Psoas muscle (tissue), 8 donors: ENCODE measurements at places on chromosomes 11 and 22. TPM values are rescaled to one million over a fixed set of nuclear protein-coding genes. Genes with fewer than 3 reads are reported as not detected.

DNA sequence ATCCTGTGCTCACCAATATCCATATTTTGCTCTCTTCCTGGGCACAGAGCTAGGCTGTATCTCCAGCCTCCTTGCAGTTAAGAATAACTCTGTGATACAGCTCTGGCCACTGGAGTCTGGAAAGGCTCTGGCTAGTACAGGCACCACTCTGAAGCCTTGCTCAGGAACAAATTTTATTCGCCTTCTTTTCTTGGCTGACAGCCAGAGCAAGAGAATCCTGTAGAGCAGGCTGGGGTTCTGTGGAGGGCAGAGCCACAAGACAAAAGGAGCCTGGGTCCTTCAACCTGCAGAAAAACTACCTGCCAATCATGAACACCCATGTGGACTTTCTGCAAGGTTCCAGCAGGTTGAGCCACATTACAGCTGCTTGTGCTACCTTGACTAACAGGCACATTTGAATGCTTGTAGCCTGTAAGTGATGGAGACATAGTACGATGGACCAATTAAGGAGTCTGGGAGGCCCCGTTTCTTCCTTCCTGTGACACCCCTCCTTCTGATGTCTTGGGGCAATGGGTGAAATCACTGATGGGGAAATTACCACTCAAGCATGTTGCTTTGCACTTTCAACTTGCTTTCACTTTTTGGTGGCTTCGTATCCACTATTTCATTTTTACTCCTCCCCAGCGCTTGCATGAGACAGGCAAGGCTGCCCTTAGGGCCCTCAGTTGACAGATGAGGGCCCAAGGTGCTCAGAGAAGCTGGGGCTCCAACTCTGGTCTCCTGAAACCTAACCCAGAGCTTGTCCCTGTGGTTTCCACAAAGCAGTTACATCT, 267.2 kb upstream of the SYN3 start:
- DNase-seq = no peak

GRCh38 chr11:72084965-72085364, 4.3 kb downstream of the LRRC51 start:
- DNase-seq = no peak

GRCh38 chr11:68677432-68677831, 6.9 kb upstream of the GAL start:
- peak; percentile 53 for DNase-seq

DNA sequence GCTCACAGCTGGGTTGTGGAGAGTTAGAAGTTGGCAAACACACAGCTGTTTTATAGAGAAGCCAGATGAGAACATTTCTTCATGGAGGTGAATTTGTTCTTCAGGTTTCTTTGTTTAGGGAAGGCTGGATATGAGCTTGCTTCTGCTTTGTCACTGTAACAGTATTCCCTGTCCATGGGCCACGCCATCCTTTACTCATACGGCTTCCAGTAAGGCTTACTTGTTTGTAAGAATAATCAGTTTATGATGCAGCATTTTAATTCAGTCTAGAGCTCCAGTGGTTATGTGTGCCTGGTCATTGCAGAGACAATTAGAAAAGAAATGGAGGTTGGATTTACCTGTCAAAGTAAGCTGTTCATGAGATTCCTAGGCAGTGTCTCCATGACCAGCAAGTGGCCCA, 131.8 kb downstream of the TRIM44 start:
- DNase-seq = no peak

- no peak for DNase-seq
Observed at GRCh38 chr11:123316003-123316402, 114.1 kb upstream of the GRAMD1B start.

GRCh38 chr11:82714346-82715174, 19.1 kb downstream of the FAM181B start:
- no peak for DNase-seq

- no peak for DNase-seq
Observed at GRCh38 chr11:116413301-116414242, 359.2 kb downstream of the BUD13 start.

DNA sequence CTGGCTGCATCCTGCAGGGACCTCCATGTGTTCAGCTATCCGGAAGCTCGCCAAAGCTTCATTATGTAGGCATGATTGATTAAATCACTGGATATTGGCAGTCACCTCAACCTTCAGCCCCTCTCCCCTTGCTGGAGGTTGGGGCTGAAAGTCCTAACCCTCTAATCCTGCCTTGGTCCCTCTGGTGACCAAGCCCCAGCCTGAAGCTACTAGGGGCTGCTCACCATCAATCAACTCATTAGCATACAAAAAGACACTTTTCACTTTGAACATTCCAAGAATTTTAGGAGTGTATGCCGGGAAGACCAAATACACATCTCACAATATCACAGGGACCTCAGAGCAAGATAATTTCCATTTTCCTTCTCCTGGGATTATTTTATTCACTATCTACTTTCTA, 38.8 kb upstream of the TPBGL start:
- no peak for DNase-seq

Gene VPREB1
- not detected for total RNA-seq

- no peak for DNase-seq
Observed at GRCh38 chr11:10483584-10483983, 28.5 kb downstream of the AMPD3 start.

- DNase-seq = no peak
Observed at GRCh38 chr22:44988671-44989070, 21.1 kb downstream of the PHF21B start.

GRCh38 chr11:133197425-133197824, 334.9 kb downstream of the OPCML start:
- DNase-seq = no peak

Gene RGL4
- total RNA-seq = not detected

DNA sequence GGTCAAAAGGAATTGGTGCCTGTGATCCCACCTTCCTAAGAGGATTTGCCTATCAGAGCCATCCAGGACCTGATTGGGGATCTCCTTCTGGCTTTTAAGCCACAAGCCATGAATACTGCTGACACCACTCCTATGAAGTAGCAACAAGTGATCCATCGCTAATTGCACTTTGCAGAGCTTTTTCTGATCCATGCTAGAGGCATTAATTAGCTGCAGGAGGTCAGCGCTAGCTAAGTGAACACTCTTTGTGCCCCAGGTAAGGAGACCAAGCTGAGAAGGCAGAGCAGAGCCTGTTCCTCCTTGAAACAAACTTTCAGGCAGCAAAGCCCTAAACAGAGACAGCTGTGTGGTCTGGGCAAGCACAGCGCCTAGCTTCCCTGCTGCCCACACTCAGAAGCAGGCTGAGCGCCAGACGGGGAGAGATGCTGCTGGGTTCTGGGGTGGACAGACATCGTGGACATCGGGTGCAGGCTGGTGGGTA, 122.2 kb downstream of the ABTB2 start:
- DNase-seq = no peak

- DNase-seq = no peak
Observed at GRCh38 chr11:124415356-124415923, 9.2 kb downstream of the OR8B4 start.

DNA sequence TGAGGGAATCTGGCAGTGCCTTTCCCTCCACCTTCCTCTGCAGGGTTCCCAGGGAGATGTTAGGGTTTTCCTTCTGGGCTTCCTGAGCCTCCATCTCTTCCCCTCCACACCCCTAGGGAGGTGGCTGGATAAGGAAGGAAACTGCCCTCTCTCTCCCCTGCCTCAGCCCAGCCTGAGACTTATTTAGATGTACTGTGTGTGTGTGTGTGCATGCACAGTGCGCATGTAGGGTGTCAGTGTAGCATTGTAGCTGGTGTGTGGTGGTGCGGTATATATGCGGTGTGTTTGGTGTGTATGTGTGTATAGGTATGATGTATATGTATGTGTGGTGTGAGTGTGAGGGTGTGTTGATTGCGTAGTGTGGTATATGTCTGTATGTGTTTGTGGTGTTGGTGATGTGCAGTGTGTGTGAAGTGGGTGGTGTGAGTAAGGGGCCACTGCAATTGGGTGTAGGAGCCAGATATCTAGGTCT, 1.5 kb downstream of the FXYD6 start:
- no peak for DNase-seq

DNA sequence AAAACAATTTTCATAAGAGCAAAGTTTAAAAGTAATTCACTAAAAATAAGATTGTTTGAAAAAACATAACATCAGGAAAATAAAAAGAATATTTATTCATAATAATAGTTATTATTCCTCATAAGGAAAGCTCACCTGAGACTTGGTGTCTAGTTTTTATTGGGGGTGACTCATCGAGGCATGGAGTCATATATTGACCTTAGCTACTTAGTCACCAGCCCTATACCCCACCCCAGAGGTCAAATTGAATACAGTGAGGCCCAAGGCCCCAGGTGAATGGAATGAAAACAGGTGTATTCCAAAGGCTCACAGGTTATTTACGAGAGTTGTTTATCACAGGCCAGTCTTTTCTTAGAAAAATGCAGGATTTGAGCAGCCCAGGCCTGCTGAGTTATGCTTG, 36.9 kb downstream of the CNTF start:
- DNase-seq = no peak

Gene RPS13
- total RNA-seq = 972 TPM

Gene CSRP3
- total RNA-seq = 1,017 TPM

Gene NCF4
- total RNA-seq = 4.3 TPM

DNA sequence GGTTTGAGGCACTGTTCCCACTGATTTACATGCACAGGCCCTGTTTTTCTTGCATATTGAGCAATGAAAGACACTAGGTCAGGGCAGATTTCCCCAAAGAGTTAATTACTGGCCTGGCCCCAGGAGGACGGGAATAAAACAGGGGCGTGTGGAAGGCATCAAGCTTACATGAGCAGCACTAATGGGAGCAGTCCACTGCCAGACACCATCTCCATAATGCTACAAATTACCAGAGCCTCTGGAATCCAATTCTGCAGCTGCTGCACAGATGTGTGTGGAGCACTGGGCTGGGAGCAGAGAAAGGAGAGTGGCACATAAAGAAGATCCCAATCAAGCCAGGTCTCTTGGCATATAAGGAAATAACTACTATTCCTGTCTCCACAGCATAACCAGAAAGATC, 96.9 kb downstream of the CCDC34 start:
- DNase-seq = no peak

- DNase-seq = no peak
Observed at GRCh38 chr11:83220260-83220659, 26.7 kb downstream of the ANKRD42 start.

- DNase-seq = no peak
Observed at GRCh38 chr11:130847517-130847916, 68.8 kb downstream of the SNX19 start.

DNA sequence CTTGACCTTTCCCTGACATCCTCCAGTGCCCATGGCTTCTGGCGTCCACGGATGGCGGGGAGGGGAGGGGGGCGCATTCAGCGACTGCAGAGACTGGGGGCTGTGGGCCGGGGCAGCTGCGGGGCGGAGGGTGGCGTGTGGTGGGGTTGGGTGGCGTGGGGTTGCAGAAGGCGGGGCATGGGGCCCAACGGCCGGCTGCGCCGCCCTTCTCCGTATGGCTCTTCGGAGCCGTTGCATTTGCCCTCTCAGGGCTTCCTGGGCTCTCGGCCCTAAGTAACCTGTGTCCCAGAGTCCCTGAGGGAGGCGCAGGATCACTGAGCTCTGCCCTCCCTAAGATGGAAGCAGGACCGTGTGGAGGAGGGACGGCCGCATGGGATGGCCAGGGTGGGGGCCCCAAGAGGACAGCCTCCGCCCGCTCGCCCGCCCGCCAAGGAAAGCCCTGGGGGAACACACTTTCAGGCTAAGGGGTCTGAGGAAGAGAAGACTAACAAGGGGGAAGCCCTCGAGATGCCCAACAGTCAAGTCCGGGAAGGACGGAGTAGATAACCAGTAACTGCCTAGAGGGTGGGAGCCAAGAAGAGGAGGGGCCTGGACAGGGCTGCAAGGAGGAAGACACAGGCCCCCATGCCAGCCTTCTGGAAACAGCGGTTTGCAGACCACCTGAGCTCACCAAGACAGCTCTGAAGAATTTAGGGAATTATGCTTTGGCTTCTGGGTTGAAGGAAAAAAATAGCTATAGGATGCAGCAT, 9.2 kb upstream of the AIFM3 start:
- peak; percentile 66 for DNase-seq

DNA sequence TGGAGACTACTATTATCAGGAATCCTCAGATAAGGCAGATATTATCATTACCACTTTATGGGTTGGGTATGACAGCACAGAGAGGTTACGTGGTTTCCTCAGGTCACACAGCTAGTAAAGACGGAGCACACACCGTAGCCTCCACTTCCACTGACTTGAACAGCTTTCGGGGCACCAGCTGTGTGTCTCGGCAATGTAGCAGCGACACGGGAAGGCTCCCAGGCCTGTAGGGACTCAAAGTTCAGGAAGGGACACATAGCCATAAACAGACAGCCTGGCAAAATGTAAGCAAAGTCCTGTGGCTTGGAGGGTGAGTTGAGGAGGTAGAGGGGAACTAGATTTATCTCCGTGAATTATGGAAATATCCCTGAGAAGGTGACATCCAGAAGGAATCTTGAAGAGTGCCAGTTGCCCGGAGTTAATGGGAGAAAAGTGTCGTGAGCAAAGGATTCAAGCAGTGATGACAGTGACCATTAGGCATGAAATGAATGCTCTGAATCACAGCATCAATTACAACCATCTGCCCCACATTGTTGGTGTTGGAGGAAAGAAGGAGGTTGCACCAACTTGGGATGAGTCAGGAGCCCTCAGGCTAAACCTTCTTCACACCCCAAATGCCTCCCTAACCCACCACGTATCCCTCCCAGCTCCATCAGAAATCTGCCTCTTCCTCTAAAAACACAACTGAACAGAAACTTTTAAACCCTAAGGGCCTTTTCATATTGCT, 106.7 kb upstream of the ASPHD2 start:
- no peak for DNase-seq

GRCh38 chr11:45726493-45727054, 61.2 kb upstream of the CHST1 start:
- no peak for DNase-seq

- no peak for DNase-seq
Observed at GRCh38 chr22:27754247-27754887, 47.2 kb downstream of the MN1 start.

- peak; percentile 90 for DNase-seq
Observed at GRCh38 chr22:49954354-49954753, 6.2 kb upstream of the PIM3 start.

DNA sequence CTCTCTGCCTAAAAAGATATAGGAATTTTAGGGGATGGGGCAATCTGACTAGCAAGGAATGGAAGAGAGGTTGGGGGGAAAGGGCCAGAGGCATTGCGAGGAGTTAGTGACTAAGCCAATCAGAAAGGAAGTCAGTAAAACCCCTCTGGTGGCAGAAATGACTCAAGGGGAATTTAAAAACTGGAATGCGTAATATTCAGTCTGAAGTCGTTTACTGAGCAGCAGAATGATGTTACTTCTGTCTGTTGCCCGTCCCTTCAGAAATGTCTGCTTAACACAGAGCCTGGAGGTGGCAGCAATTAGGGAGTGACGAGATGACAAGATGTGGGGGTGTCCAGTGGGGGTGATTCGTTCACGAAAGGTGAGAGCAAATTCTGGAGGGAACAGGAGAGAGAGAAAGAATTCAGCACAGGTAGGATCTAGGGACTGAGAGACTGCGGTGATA, 107.7 kb upstream of the CLMP start:
- no peak for DNase-seq
